Activated T-cell treated with anti-CD3 and anti-CD28 coated beads, Interleukin-2, amount 50 U/mL, for 1 hour (primary cell): ENCODE measurements at places on chromosomes 12 and 14.

DNA sequence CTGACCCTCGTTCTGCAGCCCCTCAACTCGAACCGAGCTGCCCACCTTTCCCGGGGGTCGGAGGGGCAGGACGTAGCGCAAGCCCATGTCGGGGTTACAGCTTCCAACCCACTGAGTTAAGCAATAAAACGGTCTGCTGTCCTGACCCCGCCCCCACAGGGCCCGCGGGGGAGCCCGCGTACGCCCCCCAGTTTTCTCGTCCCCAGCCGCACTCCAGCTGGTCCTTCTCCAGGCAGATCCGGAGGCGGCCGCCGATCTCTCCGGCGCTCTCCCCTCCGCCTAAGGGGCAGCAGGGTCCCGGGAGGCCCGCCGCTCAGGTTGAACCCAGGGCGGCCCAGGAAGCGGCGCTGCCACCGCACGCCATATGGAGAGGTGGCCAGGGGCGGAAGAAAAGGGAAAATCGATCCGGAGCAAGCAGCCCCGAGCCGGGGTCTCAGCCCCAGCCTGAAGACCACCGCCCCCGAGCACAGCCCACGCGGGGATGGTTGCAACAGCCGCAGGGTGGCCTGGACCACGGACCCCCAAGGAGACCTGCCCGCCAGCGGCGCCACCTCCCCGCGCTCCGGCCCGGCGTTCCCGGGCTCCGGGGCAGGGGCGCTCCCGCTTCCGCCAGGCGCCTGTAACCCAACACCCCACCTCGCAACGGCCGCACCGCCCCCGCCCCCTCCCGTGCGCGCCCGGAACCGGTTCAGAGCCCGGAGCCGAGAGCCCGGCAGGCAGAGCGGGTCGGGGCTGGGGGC, 760 bp downstream of the ACTN1 start:
- DNase-seq = peak; percentile 61

DNA sequence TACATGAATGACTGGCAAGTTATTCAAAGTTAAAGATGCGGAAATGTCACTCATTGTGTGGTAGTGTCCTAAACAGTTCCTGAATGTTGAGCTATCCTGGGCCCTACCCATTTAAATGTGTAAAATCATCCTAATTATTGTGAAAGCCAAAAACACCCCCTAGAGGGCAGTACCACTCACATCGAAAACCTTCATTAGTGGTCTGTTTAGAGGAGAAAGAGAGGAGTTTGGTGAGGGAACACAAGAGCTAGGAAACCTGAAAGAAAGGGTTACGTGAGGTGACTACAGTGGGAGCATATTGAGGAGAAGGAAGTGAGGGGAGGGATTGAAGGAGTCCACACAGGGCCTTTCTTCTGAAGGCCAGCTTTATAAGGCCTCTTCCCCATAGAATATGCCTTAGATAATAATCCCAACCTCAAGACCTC, 2.5 kb upstream of the TEP1 start:
- no peak for DNase-seq

DNA sequence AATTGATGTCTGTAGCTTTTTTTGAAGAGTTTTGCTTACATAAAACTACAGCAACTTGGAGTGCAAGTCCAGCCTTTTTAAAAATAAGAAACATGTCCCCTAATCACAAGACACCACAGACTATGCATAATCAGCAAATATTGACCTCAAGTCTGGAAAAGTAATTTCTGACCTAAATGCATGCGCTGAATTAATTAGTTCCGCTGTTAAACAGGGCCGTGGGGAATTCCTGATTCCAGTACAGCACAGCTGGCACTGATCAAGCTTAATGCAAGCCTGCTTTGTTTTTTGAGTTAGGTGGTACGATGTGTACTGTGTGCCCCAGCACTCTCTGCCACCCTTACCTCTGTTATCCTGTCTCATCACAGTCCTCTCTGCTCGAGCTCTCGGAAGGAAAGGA, 9.2 kb downstream of the MLH3 start:
- no peak for DNase-seq

DNA sequence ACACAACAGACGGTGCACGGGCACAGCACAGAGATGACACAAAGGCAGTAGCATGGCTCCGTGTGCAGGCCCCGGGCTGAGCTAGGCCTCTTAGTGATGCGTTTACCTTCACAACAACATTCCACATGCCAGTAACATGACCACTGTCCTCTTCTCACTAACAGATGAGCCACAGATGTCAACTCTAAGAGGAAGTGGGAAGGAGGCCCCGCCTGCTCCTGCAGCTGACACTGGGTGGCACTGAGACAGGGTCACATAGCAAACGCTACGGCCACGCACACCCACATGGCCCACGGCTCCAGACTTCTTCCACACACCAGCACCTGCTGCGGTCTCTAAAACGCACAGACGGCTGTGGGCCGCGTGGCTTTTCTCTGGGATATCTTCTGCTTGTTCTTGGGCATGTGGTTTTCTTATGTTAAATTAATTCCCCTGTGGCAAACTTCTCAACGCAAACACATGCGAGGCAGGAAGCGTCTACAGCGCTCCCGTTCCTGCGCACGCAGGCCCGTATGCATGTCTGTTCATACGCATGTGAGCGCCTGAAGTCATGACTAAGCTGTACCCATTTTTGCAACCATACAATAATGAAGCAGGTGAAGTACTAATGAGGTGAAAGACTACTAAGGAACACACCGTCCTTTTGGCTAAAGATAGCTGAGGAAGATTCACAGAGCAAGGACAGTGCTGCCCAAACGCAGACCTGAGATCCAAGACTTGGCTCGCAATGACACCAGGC, 26.8 kb downstream of the AMN start:
- DNase-seq = peak; percentile 41

DNA sequence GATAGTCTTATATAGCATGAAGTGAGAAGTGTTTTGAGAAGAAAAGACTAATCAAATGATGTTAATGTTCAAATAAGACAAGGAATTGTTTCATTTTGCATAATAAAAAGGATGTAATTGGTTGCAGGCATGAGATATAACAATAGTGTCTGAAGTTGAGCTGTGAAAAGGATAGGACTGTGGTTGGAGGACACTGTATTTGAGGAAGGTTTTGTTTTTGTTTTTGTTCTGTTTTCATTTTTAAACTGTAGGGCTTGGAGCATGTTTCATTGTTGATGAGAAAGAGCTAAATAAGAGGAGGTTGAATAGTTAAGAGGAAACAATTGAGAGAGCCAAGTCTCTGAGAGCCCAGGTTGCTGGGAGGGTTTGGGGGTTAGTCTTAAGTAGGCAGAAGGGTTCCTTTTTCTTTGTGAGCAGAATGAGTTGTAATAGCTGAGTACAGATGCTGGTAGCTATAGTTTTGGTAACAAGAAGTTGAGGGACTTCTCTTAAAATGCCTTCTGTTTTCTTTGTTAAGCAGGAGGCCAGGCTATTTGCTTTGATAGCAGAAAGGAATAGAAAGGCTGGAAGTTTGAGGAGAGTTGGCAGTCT, 58.4 kb downstream of the CCDC91 start:
- DNase-seq = no peak

DNA sequence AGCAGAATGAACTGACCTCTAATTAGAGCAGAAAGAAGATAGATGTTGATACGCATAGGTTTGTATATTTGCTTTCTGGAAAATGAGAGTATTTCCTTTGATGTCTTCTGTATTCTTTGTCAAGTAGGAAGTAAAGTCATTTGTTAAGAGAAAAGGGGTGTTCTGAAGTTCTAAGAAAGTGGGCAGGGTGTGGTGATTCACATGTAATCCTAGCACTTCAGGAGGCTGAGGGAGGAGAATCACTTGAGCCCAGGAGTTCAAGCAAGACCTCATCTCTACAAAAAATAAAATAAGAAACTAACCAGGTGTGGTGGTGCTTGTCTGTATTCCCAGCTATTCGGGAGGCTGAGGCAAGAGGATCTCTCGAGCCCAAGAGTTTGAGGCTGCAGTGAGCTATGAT, 2.8 kb downstream of the RHNO1 start:
- no peak for DNase-seq

DNA sequence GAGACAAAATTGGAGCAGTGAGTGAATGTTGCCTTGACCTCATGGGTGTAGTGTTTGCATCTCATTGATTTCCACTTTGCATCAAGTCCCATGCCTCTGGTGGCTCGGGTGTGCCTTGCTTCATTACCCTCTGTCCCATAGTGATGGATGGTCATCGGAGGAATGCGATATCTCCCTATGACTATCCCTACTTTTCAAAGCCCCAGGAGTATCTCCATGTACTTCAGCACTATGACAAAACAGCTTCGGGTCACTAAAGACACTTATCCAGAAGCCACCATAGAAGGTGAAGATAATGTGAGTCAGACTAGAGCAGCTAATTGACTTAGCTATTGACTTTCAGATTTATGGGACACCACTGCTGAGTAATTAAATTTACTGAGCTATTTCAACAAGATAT, 355.1 kb upstream of the CCDC196 start:
- DNase-seq = no peak

- no peak for DNase-seq
Measured at GRCh38 chr14:50531595-50532501, 521 bp downstream of the MAP4K5 start.

DNA sequence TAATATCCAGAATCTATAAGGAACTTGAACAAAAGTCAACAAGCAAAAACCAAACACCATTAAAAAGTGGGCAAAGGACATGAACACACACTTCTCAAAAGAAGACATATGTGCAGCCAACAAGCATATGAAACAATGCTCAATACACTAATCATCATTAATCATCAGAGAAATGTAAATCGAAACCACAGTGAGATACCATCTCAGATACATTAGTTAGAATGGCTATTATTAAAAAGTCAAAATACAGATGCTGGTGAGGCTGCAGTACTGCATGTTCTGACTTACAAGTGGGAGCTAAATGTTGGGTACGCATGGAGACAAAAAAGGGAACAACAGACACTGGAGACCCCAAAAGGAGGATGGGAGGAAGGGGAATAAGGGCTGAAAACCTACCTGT, 67.1 kb downstream of the BLTP3B start:
- no peak for DNase-seq

DNA sequence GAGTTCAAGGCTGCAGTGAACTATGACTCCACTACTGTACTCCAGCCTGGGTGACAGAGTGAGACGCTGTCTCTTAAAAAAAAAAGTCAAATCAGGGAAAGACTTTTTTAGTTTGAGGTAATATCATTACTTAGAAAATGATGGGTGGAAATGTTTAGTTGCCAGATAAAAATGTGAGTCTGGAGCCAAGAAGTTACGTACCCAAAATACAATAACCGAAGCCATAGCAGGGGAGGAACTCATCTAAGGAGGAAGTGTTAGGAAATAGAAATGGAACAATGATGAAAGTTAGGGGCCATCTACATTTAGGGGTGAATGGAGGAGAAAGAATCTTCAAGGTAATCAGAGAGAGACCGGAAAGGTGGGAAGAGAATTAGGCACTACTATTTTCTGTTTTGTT, 98.8 kb downstream of the DACT1 start:
- no peak for DNase-seq

GRCh38 chr12:13570005-13570694, 373.6 kb downstream of the EMP1 start:
- no peak for DNase-seq

DNA sequence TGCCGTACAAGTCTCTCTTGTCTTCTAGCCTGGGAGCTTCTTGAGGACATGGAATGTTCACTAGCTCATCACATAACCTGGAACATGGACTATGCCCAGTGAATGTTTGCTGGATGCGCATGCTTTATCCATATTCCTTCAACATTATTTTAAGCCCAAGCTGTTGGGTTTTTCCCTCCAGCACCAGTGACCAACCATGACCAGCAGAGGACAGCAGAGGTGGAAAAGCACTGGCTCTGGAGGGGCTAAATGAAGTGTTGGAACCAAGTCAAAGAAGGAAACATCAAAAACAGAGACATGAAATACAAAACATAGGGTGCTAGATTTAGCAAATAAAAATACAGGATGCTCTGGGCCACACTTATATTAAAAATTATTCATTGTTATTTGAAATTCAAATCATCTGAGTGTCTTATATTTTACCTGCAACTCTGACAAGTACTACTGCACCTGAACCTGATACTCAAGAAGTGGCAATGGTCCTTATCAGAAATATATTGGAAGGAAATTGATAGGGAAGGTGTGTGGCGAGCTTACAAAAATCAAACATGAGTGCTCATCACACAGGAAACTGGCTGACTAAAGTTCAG, 23.1 kb upstream of the HELB start:
- peak; percentile 50 for DNase-seq

DNA sequence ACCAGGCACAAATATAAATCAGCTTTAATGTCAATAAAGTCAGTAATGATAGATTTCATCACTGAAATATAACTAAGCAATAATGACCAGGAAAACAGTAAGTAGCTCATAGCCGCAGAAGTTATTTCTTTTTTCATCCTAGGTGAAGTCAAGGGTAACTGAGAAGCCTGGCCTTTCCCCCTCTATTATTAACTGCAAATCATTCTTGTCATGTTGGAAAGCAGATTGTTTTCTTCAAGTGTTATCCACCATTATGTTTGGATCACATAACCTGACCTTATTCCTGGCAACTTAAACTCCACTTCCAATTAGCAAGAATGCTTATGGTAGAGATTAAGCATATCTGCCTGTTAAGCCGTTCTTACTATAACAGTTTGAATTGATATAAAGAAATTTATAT, 603.4 kb upstream of the FOXG1 start:
- no peak for DNase-seq

DNA sequence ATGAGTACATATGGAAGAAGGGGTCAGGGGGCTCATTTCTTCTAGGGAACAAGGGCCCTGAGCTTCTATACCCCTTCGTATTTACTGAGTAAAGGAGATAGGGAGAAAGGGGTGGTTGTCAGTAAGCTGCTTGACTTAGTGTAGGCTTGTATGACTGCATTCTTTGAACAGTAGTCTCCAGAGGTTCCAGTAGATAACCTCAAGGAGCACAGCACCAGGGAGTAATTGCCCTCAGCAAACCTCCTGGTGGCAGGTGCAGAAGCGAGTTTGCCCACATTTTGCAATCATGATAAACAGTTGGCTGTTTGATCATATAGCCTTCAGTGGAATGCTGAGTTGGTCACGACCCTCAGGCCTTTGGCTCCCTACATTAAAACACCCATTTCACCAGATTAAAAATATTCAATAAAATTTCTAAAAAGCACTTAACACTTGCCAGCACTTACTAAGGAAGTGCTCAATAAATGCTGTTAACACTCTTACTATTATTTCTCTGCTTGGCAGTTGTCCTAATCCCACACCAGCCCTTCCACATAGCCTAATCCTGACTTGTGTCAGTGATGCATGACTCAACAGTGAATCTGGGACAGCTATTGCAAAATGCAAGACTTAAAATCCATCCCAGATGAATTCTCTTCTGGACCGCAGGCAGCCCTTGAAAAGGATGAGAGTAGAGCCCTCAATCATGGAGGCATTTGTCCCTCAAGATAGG, 3.7 kb upstream of the DHRS4L2 start:
- no peak for DNase-seq
